Daoy (cell line): ENCODE measurements at places on chromosomes 16 and 17. TPM values are rescaled to one million over a fixed set of nuclear protein-coding genes. Genes with fewer than 3 reads are reported as not detected.

SNX20 gene
- not detected in 2 replicates for total RNA-seq

TBX6 gene
- total RNA-seq = not detected in 2 replicates

NPIPA5 gene
- total RNA-seq = not detected in 2 replicates

SPATA22 gene
- not detected in 2 replicates for total RNA-seq

ERI2 gene
- total RNA-seq = 20.2 and 20.5 TPM in 2 replicates

LYRM1 gene
- 42.1 and 59.4 TPM in 2 replicates for total RNA-seq

OXLD1 gene
- total RNA-seq = 54.2 and 84.9 TPM in 2 replicates

GNAO1 gene
- total RNA-seq = 3.0 and 5.8 TPM in 2 replicates

CD7 gene
- total RNA-seq = not detected in 2 replicates
